ENCODE measurements at places on chromosomes 5 and 9.
A peak's percentile ranks its signal among the peaks of the same experiment; 100 is the strongest.

DNA sequence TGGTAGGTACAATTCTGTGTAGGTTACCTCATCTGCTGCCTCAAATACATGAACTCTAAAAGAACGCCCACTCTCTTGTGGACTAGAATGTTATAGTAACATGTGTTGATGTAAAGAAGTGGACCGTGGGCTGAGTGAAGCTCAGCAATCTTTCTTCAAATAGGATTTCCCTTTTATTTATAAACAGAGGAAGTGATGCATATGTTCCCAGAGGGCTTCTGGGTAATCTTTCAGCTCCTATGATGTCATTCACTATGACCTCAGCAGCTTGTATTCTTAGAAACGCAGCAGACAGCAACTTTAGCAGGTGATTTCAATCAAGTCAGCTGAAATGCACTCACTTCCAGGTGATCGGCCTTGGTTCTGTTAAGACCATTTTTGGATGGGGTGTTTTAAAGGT is 14.4 kb downstream of the F2RL2 start:
- DNase-seq = no peak

DNA sequence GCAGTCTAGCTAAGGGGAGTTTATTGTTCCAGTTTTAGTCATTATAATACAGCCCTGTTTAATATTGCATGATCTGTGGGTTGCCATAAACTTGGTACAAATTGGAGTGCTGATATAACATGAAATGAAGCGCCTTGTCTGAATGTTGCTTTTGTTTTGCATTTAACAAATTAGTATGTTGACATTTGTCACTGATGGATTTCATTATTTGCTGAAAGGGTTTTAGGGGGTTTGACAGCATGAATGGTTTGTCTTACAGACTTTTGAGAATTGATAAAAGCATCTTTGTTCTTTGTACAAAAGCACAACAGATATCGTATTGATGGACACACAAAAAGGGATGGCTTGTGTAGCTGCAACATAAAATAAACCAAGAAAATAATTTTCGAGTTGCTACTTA is 178.3 kb downstream of the AOPEP start:
- DNase-seq = no peak

DNA sequence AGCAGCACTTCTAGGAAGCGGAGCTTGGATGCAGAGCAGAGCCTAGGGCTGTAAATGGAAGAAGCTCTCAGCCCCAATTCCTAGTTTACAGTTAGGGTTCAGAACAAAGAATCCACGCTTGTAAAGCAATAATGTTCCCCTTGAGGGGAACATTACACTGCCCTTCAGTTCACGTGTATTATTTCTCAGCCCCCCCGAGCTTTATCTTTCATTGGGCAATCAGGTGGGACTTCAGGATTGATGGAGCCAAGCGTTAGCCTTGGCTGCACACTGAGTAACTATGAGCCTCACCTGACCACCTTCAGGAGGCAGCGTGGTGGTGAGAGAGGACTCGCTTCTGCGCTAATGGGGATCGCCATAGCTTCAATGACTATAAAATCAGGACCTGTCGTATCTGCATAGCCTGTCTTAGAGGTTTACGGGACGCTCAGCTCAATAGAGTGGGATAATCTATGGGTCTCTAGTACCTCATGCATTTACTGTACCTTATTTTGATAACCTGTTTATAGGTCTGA is 157.0 kb upstream of the RASEF start:
- no peak for DNase-seq

- DNase-seq = peak; percentile 10
Measured at GRCh38 chr9:26326563-26326962, 566.0 kb downstream of the CAAP1 start.

DNA sequence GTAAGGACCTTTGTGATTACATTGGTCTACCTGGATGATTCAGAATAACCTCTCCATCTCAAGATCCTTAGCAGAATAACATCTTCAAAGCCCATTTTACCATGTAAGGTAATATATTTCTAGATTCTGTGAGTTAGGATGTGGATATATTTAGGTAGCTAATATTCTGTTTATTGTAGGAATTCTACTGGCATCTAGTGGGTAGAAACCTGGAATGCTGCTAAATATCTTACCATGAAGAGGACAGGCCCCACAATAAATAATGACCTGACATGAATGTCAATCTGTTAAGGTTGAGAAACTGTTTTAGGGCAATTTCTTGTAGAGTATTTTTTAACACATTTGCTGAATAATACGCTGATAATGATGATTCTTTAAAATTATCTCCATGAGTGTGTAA is 426.8 kb downstream of the MAN2A1 start:
- DNase-seq = no peak

GRCh38 chr9:133522073-133522910 is 2.5 kb downstream of the MYMK start:
- DNase-seq = no peak

DNA sequence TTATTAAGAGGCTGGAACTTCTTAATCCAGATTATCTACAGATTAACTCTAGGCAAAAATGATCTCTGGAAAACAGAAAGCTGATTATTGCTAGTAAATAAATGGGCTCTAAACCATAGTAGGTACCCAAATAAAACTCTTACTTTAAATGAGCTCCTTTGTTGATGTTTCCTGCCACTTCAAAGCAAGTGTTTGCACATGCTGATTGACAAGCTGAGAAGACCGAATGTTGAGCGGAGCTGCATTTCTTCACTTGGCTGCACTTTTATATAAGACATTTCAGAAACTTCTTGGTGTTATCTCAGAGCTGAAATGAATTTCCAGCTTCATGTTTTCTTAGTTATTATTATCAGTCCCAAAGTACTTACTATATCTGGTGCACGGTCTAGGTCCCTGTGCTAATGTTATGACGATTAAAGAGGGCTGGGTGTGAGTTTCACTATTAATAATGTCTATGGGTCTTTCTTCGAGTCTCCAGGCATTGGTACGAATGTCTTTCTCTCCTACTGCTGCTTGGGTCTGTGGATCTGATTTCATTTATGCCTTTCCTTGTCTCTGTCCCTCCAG is 58.6 kb upstream of the CTXN3 start:
- no peak for DNase-seq

DNA sequence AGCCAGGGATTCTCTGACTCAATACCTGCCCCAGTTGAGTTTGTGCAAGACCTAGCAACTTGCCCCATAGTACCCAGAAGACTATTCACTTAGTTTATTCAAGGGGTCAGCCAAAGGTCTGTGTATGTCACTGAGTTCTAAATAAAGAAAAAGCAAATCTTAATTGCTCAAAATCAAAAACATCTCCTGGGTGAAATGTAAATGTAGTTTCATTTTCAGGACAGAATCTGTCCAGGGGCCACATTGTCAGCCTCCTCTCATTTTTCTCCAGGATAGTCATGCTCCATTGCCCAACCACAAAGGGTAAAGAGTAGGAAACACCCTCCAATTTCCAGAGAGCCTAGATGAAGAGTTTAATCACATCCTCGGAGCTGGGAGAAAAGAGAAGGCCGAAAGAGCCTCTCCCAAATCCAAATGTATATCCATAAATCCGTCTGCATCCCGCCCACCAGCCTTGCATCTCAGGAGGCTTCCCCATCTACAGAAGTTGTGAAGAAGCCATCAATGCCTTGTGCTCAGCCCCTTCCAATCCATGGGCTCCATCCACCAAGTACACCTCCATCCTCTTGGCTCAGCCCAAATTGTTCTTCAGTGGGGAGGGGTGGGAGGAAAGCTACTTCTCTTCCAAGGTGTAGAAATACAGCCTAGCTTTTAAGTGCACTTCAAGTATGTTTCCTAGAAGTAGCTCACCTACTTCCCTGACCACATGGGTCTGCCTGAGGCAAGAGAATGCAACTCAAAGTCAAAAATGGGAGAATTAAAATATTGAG is 26.9 kb downstream of the ADAM19 start:
- no peak for DNase-seq

DNA sequence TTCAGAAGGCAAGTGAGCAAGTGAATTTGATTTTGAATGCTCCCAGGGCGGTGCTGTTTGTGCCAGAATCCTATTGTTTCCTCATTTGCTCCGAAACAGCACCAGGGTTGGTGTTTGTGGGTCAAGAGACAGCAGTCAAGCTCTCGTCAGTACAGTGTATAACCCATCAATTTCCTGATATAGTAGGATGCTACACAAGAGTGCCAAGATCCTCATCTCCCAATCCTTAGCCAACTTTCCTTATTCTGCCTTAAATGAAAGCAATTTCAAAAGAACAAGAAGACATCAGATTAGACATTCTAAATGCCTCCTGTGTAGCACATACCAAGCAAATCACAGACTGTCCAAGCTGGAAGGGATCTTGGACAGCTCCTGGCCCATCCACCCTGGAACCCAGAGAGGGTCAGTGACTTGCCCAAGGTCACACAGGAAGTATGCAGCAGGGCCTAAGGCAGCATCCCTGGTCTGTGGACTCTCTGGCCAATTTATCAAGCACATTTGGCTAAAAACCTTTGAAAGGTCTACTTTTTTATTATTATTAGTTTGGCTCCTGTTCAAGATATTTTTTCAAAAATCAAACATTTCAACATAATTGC is 4.5 kb downstream of the WHRN start:
- no peak for DNase-seq

DNA sequence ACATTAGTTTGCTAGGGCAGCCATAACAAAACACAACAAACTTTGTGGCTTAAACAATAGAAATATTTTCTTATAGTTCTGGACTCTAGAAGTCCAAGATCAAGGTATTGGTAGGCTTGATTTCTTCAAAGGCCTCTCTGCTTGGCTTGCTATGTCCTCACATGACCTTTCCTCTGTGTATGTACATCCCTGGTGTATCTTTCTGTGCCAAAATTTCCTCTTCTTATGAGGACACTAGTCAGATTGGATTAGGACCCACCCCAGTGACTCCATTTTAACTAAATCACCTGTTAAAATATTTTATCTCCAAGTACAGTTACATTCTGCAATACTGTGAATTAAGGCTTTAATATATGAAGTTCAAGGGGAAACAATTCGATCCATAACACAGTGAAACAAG is 168.9 kb upstream of the CCNH start:
- DNase-seq = no peak

DNA sequence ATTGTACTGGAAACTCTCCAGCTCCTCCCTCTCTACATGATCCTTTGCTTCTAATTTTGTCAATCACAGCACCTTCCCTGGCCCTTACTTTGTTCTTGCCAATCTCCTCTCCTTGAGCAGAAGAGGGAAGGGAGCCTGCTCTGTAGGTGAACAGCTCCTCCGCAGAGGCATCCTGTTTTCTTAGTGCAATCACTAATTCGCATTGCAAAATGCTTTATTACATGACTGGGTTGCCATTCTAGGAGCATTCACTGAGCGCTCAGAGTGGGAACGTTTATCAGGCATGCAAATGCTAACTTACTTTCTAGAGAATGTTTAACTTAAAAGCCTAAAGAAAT is 416 bp upstream of the SNX18 start:
- no peak for DNase-seq

GRCh38 chr9:118059484-118060278 is 355.5 kb downstream of the TLR4 start:
- DNase-seq = no peak

GRCh38 chr5:170882345-170882744 is 20.5 kb downstream of the RANBP17 start:
- DNase-seq = no peak

DNA sequence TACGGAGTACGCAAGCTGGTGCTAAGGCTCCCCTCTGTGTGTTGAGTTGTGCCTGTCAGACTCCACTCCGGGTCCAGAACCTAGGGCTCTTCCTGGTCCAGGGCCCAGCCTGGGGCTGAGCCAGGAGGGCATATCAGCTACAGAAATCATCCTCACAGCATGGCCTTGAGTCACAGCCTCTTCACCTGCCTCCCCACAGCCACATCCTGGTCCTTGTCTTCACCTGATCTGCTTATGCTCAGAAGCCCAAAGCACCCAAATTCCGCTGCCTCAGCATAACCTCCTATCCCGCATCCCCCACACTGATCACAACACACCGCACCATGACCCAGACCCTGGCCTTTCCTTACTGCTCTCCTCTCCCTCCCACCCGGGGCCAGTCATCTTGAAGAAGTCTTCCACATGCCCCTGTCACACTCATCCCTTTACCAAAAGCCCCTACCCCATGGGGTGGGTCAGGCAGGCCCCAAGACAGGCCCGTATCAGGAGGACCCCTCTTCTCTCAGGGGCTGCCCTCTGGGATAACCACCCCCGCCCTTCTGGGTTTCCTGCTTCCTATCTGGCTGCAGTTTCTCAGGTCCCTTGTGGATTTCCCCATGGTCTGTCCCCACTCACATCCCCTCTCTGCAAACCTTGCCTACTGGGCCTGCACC is 1.3 kb upstream of the IL3 start:
- no peak for DNase-seq

- no peak for DNase-seq
Measured at GRCh38 chr5:173041881-173042762, 14.0 kb upstream of the CREBRF start.

- no peak for DNase-seq
Measured at GRCh38 chr5:42836070-42836769, 24.5 kb upstream of the SELENOP start.

DNA sequence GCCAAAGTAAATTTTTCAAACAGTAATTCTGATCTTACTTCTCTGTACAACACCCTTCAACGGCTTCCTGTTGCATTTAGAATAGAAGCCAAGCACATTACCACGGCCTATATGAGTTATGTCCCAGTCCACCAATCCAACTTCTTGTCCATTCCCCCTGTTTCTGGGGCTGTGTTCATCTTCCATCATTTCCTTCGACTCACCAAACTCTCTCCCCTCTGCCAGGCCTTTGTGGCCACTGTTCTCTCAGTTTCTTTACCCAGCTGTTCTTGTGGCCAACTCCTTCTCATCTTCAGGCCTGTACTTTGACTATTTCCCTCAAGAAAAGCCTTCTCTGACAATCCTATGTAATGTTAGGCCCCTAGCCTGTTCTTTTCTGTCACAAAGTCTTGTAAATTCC is 259.4 kb upstream of the EFNA5 start:
- no peak for DNase-seq

DNA sequence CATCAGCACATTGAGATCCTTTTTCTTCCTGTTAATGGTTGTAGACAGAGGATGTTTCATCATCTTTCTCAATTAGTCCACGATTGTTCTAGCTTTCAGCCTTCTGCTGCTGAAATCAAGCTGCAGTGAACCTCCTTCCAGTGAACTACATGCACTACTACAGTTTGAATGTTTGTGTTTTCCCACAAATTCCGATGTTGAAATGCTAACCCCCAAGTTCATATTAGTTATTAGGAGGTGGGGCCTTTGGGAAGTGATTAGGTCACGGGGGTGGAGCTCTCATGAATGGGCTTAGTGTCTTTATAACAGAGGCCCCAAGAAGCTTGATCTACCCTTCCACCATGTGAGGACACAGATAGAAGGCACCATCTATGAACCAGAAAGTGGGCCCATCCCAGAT is 32.9 kb downstream of the NSG2 start:
- DNase-seq = no peak

- DNase-seq = no peak
Measured at GRCh38 chr9:91690540-91691249, 259.3 kb downstream of the ROR2 start.

DNA sequence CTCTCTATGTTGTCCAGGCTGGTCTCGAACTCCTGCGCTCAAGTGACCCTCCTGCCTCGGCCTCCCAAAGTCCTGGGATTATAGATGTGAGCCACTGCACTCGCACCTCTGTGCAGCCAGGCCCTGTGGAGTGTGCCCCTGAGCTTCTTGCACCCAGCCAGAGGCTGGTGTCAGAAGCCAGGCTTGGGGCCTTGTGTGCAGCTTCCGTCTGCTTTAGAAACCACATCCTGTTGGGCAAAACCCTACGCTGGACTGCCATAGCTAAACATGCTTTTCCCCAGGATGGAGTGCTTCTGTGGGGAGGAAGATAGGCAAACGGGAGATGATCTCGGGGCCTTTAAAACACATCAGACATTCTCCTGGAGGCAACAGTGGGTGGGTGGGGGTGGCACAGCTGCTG is 40.1 kb downstream of the PRRT1B start:
- DNase-seq = no peak
